ENCODE measurements at places on chromosomes 7 and 10.
A peak's percentile ranks its signal among the peaks of the same experiment; 100 is the strongest.

- no peak for DNase-seq
Observed at GRCh38 chr7:23662124-23662983, 17.6 kb upstream of the FAM221A start.

GRCh38 chr7:80294346-80294745 is 159.7 kb downstream of the GNAI1 start:
- DNase-seq, result peak; percentile 37

GRCh38 chr10:66844176-66844942 is 81.5 kb upstream of the LRRTM3 start:
- DNase-seq, result peak; percentile 25

DNA sequence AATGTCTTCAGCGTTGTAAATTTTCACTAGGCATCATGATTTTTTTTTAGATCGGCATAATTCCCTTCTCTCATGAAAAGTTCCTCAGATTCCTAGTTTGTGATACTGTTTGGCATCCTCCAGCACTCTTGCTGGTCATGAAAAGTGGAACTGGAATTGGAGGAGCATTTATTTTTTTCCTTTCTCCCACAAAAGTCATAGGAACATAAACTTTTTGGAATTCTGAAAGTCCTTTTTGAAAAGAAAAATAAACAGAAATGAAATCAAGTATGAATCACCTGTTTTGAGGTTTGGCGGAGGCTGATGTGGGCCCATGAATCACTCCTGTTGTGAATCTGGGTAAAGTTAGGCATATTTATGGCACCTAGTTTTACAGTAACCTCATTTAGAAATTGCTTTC is 17.7 kb downstream of the CACNB2 start:
- peak; percentile 76 for DNase-seq

DNA sequence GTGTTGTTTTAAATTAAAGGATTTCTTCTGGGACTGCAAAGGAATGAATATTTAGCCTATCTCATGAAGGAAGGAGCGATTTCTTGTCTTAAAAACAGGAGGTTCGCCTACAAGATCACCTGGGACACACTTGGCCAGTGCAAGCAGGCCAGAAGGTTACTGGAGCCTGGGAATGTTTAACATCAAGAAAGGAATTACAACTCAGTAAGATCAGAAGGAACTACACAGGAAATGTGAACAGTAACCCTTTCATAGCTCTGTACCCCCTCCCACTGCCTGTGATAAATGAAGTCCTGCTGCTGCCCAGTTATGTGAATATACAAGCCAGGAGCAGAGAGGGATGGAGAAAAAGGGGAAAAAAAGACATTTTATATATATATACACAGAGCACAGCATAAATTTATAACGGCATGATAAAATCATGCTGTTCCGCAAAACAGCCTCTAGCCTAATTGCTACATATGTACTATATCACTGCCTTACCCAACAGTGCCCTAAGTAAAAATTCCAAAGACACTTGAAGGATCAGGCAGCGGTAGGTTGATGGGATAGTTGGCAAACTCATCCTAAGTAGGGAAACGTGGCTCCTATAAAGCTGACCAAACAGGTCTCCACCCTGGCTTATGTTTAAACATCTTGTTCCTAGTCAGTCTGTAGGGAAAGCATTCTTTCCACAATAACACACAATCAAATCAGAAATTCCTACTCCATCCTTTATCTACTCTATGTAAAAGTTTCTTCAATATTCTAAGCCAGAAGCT is 63.8 kb downstream of the ZNF438 start:
- no peak for DNase-seq

GRCh38 chr10:86601956-86602602 is 52.3 kb upstream of the OPN4 start:
- no peak for DNase-seq

- no peak for DNase-seq
Observed at GRCh38 chr7:121049028-121049791, 60.7 kb downstream of the CPED1 start.

DNA sequence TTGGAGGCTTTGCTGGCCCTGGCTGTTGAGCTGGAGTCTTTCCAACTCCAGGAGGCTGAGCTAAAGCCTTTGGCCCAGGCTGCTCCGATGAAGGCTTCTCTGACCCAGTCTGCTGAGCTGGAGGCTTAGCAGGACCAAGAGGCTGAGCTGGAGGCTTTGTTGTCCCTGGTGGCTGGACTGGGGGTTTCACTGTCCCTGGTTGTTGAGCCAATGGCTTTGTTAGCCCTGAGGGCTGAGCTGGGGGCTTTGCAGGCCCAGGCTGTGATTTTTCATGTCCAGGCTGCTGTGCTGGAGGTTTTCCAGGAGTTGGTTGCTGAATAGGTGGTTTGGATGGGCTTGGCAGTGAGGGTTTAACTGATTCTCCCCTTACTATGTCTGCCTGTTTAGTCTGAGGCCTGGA is 7.3 kb downstream of the PCLO start:
- DNase-seq, result no peak

DNA sequence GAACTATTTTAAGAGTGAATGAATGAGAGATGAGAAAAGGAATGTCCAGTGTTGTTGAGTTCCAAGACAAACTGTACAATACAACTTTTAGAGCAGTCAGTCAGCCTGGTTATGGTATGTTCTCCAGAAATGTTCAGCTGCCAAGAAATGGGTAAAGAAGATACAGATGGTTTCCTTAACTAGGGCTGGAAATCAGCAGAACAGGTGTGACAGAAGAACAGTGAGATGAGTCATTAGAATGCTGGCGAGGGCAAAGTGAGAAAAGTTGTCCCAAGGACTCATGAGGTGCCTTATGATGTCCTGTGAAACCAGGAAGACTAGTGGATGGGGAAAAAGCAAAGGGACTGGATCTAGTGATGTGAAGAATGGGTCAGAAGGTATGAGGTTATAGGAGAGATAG is 20.8 kb upstream of the SEPTIN7 start:
- DNase-seq, result no peak

DNA sequence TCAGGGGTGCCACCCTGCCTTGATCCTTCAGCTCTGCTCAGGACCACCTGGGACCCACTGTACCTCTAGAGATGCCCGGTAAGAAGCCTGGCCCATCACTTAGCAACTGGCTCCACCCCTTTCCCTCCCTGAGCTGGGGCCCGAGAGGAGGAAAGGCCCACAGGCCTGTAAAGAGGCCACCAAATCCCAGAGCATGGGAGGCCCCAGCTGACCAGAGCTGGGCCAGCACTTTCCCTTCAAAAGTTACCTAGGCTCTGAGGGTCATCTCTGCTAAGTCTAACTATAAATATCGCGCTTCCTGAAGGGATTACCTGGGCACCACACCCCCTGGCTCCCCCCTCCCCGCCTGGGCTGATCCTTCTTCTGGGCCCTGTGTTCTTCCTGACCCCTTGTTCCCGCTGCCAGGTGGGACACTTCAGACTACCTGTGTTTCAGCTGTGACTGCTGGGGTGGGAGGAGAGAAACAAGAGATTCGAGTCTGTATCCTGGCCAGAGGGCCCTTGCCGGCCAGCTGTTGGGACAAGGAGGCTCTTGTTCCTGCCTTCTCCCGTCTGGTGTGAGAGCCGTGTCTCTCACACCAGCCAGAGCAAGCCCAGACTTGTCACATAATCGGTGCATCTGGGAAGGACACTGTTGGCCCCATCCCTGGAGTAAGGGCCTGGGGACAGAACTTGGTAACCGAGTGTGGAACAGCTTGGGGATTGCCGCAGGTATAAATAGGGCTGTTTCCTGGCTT is 22.8 kb upstream of the ANKRD2 start:
- no peak for DNase-seq

DNA sequence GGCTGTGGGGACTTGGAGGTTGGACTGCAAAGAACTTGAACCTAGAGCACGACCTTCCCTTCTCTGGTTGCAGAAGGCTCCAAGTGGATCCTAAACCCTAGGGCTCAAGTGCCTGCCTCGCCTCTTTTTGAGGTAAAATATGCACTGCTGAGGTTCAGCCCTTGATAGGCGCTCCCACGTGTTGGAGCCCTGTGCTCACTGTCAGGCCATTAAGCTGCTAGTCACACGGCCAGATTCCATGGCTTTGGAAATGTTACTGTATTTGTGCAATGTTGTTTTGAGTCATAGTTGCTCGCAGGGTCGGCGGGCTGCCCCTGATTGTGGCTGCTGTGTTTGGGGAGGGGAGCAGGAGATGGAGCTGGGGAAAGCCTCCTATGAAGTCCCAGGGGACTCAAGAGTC is 39.8 kb upstream of the PCBD1 start:
- DNase-seq, result no peak

GRCh38 chr10:62049624-62050345 is 148.3 kb downstream of the ARID5B start:
- DNase-seq, result peak; percentile 45

DNA sequence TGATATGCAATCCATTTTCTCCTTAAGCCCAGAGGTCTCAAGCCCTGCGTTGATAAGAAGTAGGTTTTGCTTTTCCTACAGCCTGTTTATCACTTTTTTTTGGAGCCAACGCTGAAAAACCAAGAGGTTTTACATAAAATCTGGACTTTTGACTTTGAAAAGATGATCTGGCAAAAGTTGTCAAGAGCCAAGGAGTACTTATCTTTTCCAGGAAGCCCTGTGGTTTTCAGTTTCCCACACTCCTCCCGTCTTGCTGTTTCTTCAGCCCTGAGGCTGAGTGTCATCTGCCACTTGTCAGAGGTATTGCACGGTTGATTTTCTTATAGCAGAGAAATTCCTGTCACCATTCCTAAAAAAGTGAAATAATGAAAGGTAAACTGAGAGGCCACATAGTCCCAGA is 108.7 kb downstream of the TYW1 start:
- DNase-seq, result peak; percentile 2

- no peak for DNase-seq
Observed at GRCh38 chr7:36021917-36022550, 131.0 kb upstream of the EEPD1 start.

GRCh38 chr7:155795401-155795800 is 16.9 kb downstream of the SHH start:
- DNase-seq, result no peak

DNA sequence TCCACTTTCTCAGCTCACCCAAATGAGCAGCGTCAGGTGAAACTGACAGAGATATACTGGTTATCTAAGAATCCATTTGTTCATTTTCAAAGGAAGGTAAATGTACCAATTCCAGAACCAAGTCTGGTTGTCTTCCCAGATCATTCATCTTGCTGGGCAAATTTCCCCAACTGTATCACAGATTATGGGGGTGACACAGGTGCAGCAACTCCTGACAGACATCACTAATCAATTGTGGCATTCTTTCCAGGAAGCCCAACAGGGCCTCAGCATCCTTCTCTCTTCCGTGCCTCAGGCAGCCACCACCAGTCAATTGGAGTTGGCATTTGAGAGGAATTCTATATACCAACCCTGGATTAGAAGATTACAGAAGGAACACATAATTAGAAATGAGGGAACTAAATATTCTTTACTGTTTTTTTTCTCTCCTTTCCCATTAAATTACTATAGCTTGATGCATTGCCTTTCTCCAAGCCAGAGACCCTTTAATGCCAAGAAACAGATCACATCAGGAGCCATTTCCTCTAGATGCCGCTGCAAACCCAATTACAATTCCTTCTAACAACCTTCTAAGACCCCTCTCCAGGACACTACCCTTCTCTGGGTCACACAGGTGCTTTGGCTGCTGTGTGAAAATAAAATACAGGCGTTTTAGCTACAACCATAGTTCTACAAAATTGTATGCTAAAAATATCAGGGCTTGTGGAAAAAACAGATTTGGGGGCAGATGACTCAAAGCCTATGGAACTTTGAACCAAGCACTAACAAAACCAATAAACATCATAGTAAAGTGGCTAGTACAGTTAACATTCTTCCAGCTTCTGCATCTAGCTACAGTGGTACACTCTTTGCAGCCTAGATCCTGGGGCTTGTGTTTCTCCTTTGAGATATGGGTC is 291.6 kb downstream of the RNLS start:
- DNase-seq, result no peak

DNA sequence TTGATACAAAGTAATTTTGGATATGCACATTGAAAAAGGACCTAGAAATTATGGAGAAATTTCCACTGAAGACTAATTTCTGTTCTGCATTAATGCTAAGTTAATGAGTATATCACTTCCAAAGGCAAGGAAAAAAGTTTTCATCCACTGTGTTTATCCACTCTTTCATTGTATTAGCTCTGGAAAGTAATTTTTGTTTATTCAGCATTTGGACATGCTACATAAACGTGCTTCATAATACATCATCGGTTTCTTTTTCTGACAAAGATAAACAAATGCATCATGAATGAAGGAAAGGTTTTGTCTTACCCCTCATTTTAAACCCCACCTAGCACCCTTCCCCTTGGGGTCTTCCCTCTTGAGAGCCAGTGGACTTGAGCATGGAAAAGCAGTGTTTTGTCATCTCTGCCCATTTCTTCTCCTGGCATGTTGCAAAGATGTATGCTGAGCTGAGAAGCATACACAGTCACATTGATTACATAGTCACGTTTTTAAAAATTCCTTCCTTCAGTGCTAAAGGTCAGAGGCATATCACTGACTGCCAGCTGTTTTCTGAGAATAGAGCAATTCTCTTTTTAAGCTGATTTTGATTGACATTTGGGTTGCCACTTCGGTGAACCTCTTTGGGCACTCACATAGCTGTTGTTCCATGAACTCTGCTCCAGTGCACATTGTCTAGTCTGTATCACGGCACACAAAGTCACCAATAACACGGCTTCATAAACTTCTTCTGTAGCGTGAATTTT is 65.9 kb upstream of the C7orf33 start:
- DNase-seq, result no peak

GRCh38 chr10:112832361-112832878 is 117.6 kb upstream of the TCF7L2 start:
- peak; percentile 54 for DNase-seq

- no peak for DNase-seq
Observed at GRCh38 chr10:107933076-107933475, 768.6 kb upstream of the SORCS1 start.

- no peak for DNase-seq
Observed at GRCh38 chr7:134561-135256, 57.7 kb upstream of the FAM20C start.

- peak; percentile 42 for DNase-seq
Observed at GRCh38 chr7:117270371-117270770, 52.5 kb downstream of the WNT2 start.

DNA sequence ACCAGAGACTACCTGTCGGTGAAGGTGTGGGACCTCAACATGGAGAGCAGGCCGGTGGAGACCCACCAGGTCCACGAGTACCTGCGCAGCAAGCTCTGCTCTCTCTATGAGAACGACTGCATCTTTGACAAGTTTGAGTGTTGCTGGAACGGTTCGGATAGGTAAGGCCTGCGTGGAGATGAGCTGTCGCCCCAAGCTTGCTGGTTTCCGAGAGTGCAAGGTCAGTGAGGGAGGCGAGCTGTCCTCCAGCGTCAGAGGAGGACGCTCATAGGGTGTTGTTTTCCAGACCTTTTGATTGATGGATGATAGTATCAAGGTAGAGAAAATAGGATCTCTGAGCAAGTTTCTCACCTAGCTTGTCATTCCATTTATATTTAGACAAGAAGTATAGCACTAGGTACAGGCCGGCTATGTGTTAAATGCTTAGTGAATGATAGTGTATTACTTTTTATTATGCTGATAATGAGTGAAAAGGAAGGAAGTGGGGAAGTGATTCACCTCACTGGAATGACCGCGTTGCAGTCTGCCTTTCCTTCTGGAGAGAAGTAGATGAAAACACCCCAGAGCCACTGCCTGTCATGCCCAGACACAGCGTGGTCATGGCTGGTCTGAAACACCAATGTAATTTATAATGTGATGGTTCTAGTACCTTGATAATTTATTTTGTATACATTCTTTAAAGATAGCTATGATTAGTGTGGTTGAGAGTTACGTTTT is 33.9 kb downstream of the BNIP3 start:
- DNase-seq, result peak; percentile 93
